ENCODE measurements at places on chromosomes 6 and 20.

- no peak for DNase-seq
Observed at GRCh38 chr6:114537977-114538376, 195.2 kb upstream of the HS3ST5 start.

- no peak for DNase-seq
Observed at GRCh38 chr6:44105993-44106740, 21.1 kb downstream of the MRPL14 start.

- DNase-seq: no peak
Observed at GRCh38 chr6:125868252-125868651, 77.5 kb downstream of the NCOA7 start.

- DNase-seq: peak; percentile 8
Observed at GRCh38 chr20:9615766-9616454, 101.5 kb downstream of the LAMP5 start.

DNA sequence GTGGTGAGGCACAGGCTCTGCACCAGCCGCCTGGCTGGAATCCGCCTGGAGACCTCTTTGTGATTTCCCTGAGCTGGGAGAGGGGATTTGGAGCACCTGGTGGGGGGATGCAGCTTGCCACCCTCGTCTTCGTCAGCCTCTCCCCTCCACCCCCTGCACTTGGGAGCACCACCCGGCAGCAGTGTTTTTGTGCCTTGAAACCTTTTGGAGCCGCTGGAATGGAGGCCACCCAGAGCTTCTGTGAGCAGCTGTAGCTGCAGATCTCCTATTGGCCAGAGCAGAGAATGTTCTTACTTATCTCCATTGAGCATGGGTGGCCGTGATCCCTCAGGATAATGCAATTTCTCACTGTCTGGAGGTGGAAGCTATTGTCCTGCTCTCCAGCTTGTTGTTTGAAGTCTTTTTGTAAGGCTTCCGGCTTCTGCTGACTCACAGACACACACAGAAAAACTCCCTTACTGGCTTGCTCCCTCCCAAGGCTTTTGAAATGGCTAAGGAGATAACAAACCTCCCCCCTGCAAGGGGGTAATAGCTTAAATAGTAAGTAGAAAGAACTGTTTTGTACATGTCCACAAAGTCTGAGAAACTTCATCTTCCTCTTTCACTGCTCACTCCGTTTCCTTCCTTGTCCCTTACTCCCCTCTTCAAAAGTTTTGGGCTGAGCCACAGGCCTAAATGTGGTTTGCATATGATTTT is 271.2 kb downstream of the PRL start:
- DNase-seq: no peak

- no peak for DNase-seq
Observed at GRCh38 chr6:53005663-53006250, 10.7 kb upstream of the GSTA4 start.

- DNase-seq: no peak
Observed at GRCh38 chr6:53458105-53458866, 86.6 kb downstream of the GCLC start.

DNA sequence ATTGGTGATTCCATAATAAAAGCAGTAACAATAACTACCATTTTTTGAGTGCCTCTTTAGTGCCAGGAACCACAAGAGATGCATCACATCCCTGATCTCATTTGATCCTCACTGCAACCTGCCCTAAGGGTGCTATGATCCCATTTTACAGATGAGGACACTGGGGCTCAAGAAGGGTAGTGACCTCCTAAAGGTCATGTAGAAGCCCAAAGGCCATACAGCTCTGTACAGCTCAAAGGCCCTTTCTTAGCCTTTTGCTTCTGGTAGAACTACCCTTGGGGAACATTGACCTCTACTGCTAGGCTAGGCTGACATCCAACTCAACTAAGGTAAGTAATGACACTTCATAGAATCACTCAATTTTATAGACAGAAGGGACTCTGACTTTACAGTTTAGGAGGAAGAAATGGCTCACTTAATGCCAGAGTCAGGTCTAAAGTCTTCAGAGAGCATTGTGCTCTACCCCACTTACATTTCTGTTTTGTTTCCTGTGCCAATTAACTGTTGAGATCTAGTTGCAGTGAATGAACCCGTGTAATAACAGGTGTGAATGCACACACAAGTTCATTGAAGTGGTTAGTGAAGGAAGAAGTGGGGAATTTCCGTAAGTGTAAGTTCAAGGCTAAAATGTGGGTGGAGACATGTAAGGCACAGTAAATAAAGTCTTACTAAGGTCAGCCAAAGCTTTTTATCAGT is 10.7 kb downstream of the SLC9A8 start:
- DNase-seq: no peak

DNA sequence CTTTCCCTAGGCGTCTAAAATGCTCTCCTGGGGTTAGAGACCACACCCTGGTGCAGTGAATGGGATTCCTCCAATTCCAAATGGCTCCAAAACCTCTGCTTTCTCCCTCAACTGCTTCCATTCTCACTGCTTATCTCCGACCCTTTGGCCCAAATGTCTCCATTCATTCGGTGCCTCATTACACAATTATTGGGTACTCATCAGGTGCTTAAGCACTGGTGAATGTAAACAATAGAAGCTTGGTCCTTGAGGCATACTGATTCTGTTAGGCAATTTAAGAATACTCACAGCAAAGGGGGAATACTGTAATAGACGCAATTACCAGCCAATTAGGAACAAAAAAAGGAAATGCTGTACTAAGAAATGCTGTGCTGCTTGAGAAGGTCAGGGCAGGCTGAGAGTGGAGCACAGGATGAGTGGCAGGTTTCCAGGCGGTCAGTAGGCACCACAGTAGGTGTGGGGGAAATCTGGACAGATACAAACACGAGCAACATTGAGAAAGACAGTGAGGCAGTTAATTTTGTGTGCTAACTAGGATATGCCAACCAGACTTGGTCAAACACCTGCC is 23.0 kb downstream of the GMDS start:
- DNase-seq: no peak

- DNase-seq: no peak
Observed at GRCh38 chr6:42960243-42961019, at the start of gene GNMT. TSS of gene GNMT (plus strand) at chr6:42960754. CDS start at chr6:42960768, 14 bp downstream.

DNA sequence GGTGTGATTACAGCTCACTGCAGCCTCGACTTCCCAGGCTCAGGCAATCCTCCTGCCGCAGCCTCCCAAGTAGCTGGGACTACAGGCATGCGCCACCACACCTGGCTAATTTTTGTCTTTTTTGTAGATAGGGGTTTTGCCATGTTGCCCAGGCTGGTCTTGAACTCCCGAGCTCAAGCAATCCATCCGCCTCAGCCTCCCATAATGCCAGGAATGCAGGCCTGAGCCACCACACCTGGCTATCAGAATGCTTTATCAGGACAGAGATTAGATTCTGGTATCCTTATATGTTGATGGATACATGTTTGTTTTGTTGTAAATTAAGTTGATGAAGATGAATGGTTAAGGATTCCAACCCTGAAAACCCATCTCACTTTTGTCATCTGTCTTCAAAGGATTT is 24.2 kb downstream of the LHFPL5 start:
- DNase-seq: no peak

- no peak for DNase-seq
Observed at GRCh38 chr6:165183496-165184140, 125.8 kb downstream of the C6orf118 start.

- DNase-seq: no peak
Observed at GRCh38 chr6:2385471-2385983, 140.1 kb upstream of the GMDS start.

DNA sequence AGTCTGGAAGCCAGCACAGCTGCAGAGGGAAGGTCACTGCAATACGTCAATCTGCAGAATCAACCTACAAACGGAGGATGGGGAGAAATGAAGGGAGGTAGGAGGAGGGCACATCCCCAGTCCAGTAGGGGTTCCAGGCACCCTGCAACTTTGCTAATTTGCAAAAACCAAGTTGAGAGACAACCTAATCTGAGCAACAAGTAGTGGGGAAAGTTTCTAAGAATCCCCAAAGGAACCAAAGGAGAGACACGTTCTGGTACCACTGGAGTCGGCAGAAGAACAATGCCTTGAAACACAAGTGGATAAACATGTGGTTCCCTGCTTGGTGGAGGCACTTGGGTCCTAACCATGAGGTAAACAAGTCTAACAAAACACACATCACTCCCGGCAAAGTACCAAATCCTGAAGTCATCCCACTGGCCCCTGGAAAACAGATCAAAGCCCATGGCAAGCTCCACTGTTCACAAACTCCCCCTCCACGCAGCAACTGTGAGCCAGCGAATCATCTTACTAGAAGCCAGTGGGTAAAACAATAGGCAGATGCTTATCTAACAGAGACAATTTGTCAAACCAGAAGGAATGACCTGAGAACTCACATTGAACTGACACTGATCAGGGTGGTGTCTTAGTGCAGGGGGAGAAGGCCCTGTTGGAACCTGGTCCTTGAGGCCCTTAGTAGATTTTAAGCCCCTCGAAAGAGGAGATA is 4.7 kb downstream of the MRPS18A start:
- no peak for DNase-seq

- DNase-seq: no peak
Observed at GRCh38 chr6:41801380-41801779, 13.9 kb downstream of the TOMM6 start.

DNA sequence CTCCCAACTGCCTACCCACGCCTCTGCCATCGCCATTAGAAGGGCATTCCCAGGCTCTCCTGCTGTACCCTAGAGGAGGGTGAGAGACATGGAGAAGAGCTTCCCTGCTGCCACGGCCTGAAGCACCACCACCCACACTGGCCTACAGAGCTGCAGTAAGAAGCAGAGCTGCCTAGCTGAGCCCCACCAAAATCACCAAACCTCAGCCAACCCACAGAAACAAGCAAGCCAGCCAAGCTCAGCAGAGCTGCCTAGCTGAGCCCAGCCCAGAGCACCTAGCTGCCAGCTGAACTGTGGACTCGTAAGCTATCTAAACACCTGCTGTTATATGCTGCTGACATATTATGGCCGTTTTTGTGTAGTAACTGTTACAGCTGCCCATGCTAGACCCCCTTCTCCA is 149.2 kb downstream of the PCSK2 start:
- DNase-seq: no peak

DNA sequence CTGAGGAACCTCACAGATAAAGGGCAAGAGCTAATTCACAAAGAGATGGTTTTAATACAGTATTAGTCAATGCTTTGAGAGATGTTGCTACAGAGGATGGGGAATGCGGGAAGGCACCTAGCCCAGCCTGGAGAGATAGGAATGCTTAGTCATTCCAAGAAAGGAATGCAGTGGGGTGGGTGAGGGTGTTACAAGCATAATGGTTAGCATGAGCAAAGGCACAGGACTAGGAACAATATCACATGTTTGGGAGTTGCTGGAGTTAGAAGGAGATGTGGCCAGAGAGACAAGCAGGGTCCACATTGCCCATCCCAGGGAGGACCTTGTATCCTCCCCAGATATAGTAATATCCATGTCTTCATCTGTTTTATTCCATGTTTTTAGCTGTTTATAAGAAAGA is 107.0 kb upstream of the OGFRL1 start:
- no peak for DNase-seq

DNA sequence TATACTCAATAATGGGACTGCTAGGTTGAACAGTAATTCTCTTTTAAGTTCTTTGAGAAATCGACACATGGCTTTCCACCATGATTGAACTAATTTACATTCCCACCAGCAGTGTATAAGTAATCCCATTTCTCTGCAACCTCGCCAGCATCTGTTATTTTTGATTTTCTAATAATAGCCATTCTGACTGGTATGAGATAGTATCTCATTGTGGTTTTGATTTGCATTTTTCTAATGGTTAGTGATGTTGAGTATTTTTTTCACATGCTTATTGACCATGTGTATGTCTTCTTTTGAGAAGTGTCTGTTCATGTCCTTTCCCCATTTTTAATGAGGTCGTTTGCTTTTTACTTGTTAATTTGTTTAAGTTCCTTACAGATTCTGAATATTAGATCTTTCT is 66.5 kb downstream of the STK4 start:
- no peak for DNase-seq

- DNase-seq: no peak
Observed at GRCh38 chr6:15763837-15764236, 101.0 kb upstream of the DTNBP1 start.

DNA sequence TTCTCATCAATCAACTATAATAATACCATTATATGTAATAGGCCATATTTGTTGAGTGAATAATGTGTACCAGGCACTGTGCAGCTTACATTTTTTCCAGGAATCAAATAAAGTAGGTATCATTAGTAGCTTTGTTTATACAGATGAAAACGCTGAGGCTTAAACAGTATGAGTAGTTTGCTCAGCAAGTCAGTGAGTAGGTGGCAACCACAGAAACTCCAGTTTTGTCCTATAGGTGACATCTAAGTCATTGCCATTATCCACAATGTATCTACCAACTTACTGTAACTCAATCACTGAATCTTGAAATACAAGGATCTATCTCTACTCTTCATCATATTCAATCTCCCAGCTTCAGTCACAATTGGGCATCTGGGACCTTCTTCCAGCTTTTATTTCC is 29.8 kb upstream of the TPBG start:
- no peak for DNase-seq

DNA sequence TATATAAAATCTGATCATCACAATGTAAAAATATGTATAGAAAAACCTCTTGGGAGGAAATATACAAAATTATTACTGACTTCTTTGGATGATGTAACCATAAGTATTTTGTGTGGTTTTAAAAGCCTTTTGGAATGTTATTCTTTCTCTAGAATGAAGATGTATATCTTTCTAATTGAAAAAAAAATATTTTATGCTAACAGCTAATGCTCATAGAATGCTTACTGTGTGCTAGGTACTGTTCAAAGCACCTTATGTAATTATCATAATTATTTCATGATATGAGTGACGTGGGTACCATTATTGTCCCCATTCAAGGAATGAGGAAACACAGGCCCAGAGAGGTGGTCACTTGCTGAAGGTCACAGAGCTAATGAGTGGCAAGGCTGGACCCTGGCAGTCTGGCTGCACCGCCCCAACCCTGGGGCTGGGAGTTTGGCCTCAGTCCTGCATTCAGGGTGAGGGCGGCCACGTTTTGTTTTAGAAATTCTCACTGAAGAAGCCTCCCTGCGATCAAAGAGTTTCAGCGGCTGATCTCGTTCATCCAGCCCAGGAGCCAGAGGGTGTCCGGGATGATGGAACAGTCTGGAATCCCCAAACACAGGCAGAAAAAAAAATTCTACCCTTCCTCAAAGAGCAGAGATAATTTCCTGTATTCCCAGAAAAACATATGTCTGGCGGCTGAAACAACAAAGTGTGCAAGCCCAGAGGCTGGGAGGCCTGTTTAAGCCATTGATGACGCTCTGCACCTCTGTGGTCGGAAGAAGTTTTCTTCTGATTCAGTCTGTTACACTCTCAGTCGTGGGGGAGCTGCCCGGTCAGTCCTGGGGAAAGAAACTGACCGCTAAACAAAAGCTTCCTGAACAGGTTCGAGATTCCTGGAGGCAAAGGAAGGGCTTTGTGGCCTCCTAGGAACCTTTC is 37.3 kb downstream of the TFEB start:
- no peak for DNase-seq

- DNase-seq: no peak
Observed at GRCh38 chr6:31710523-31711219, 4.0 kb downstream of the LY6G6F start.

- no peak for DNase-seq
Observed at GRCh38 chr6:170151321-170151771, 139.5 kb downstream of the DLL1 start.

- DNase-seq: no peak
Observed at GRCh38 chr6:126176282-126176681, 163.6 kb upstream of the CENPW start.
